ENCODE measurements at places on chromosomes 6 and 20. TPM values are rescaled to one million over a fixed set of nuclear protein-coding genes. Genes with fewer than 3 reads are reported as not detected.

DBNDD2 gene
- 56.7 TPM for total RNA-seq

NTSR1 gene
- total RNA-seq = not detected

DNA sequence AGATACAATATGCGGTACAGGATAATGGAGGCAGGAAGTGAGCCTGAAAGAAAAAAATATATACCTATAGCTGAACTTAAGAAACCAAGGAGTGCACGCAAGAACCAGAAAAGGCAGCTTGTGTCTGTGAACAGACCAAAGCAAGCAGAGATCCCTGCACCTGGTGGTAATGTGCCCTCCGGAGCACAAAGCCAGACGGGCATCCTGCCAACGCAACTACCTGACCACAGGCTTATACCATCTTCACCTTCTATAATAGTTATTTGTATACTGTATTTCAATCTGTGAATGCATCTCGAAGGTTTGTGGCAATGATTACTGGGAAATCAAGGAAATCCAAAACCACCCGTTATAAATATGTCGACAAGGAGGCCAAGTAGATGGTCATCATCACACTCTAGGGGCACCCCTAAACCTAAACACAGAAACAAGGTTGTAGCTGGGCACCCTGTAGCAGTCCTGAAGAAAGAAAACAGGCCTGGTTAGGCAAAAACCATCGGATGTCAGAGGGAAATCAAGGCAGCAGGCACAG, 801 bp downstream of the FBXL4 start:
- H3K36me3 ChIP-seq = peaks cover 16% of the 10 kb centered on the region
- DNase-seq = peak; percentile 60
- H3K27me3 ChIP-seq = peaks cover 2% of the 10 kb centered on the region
- peak overlapping the region; percentile 93 for H3K4me3 ChIP-seq
- H3K4me1 ChIP-seq = peaks cover 40% of the 10 kb centered on the region
- H3K27ac ChIP-seq = peak overlapping the region; percentile 93

DNA sequence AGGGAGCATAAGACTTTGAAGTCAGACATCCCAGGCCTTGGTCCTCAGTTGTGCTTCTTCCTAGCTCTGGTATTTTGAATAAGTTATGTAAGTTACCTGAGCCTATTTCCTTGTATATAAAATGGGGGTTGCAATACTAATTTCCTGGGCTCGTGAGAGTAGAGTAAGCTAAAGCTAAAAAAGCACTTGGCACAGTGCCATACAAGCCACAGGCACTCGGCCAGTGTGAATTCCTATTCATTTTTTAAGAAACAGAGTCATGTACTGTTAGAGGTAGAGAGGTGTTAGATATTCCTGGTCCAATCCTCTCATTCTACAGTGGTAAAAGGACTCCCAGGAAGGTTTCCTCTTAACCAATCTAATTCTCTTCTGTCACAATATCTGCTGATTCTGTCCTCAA, 79.6 kb upstream of the EPB41L1 start:
- H3K4me3 ChIP-seq = no peak overlapping the region
- no peaks in the 10 kb centered on the region for H3K27me3 ChIP-seq
- no peak for DNase-seq
- no peak overlapping the region for H3K27ac ChIP-seq
- H3K4me1 ChIP-seq = no peaks in the 10 kb centered on the region

GNMT gene
- not detected for total RNA-seq

DNA sequence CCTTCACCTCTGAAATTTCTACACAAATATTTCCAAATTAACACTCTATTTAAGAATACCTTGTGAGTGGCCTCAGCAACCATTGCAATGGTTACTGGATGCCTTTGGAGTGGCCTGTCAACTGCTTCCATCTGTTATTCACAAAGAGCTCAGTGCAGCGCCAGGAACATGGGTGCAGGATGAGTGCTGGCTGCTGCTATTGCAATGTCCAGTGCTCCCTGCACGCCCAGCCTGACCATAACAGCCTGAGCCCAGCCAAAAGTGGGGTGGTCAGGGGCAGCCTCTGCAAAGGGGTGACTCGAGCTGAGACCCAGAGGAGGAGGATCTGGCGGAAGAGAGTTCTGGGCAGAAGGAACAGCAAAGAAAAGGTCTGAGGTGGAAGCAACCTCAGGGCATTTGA, 18.4 kb downstream of the CASS4 start:
- DNase-seq = no peak
- peak overlapping the region; percentile 72 for H3K4me3 ChIP-seq
- peaks cover 61% of the 10 kb centered on the region for H3K4me1 ChIP-seq
- H3K27me3 ChIP-seq = no peaks in the 10 kb centered on the region

HDGFL1 gene
- not detected for total RNA-seq
